Uterus (tissue), 4 donors: ENCODE measurements at places on chromosomes 1 and 21.

GRCh38 chr1:234869182-234870019 is 259.2 kb downstream of the TOMM20 start:
- DNase-seq: peak; percentile 8

GRCh38 chr1:64042331-64043100 is 160.9 kb upstream of the UBE2U start:
- peak; percentile 85 for DNase-seq

GRCh38 chr1:58779801-58780382 is 4.0 kb downstream of the JUN start:
- peak; percentile 33 for DNase-seq

- DNase-seq: no peak
These were observed 1.2 kb upstream of the LAD1 start for GRCh38 chr1:201400212-201400851.
